ENCODE measurements at places on chromosomes 12 and 14.

GRCh38 chr12:1977109-1977508 lies 27.1 kb downstream of the DCP1B start:
- no peak for DNase-seq

DNA sequence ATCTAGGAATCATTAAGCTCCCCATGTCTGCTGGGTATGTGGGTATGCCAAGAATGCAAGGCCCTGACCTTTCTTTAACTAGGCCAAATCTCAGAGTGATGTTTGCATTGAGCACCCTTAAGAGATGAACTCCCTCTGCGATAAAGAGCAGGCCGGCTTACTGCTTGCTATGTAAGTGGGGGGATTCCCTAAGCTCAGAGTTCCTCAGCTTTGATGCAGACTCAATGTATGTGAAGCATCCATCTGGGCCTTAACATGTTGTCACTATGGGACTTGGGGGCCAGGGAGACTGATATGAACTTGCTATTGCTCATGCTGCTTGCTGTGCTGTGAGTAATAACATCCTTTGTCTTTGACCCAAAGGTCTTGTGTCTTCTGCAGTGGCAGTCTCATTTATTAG lies 149.7 kb downstream of the C12orf75 start:
- DNase-seq: no peak

- DNase-seq: no peak
Measured at GRCh38 chr12:90896164-90896563, 58.8 kb downstream of the CCER1 start.

- DNase-seq: no peak
Measured at GRCh38 chr14:95769976-95770375, 56.1 kb upstream of the TCL1A start.

DNA sequence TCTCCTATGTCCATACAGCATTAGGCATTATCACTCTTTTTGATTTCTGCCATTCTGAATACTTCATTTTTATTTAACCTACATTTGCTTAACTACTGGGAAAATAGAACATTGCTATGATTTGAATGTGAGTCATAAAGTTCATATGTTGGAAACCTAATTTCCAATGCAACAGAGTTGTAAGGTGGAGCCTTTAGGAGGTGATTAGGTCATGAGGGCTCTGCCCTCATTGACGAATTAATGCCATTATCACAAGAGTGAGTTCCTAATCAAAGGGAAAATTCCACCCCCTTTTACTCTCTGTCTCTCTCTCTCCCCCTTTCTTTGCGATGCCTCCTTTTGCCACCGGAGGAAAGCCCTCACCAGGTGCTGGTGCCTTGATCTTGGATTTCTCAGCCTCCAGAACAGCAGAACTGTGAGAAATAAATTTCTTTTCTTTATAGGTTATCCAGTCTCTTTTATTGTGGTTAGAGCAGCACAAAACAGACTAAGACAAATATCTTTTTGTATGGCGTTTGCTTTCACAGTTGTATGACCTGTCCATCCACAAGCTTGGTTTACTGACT lies 180.1 kb upstream of the ARID2 start:
- DNase-seq: no peak

DNA sequence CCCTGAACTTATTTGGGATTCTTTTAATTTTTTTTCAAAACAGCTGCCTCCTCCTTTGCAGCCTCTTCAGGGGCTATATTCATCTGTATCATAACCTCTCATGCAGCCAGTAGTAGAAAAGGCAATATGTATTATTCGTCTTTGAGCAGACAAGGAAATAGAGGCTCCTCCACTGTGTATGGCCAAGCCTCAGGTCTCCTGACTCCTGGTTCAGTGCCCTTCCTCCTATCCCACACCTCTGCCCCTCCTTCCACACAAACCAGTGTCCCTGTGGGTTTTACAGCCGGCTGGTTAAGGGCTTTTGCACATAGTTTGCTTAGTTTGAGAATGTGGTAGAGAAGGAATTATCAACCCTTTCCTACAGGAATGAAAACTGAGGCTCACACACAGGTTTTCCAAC lies 8.8 kb upstream of the ACVRL1 start:
- DNase-seq: no peak

GRCh38 chr12:71555191-71555590 lies 108.5 kb downstream of the ZFC3H1 start:
- DNase-seq: no peak
